ENCODE measurements at places on chromosomes 12 and 14.

- no peak for DNase-seq
These were observed 316.8 kb downstream of the BCL11B start for GRCh38 chr14:98955036-98955740.

DNA sequence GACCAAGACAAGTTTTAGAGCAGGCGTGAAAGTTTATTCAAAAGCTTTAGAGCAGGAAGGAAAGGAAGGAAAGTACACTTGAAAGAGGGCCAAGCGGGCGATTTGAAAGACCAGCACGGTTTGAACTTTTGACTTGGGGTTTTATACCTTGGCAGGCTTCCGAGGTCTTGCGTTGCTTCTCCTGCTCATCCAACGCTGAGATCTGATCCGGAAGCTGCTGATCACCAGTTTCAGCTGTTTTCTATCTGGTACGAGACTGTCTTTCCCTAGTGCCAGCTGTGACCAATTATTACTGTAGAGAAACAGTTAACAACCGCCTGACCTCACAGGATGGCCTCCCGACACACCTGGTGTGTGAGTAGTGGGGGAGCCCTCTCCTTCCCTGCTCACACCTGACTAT, 20.6 kb upstream of the SNRPF start:
- DNase-seq = no peak

- no peak for DNase-seq
These were observed 4.5 kb downstream of the FICD start for GRCh38 chr12:108519558-108519957.

DNA sequence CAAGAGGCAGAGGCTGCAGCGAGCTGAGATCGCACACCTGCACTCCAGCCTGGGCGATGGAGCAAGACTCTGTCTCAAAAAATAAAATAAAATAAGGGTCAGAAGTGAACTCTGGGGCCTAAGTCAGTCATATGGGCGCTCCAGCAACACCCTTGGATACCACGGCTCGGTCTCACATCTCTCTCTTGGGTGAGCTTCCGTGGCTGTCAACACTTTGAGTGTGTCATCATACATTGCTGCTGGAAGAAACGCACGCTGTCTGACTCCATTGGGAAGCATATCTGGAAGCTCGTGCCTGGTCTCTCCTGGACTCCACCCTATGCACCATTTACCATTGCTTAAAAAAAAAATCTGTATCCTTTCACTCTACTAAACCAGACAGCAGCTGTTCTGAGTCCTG, 20.2 kb downstream of the GLRX5 start:
- DNase-seq = no peak

DNA sequence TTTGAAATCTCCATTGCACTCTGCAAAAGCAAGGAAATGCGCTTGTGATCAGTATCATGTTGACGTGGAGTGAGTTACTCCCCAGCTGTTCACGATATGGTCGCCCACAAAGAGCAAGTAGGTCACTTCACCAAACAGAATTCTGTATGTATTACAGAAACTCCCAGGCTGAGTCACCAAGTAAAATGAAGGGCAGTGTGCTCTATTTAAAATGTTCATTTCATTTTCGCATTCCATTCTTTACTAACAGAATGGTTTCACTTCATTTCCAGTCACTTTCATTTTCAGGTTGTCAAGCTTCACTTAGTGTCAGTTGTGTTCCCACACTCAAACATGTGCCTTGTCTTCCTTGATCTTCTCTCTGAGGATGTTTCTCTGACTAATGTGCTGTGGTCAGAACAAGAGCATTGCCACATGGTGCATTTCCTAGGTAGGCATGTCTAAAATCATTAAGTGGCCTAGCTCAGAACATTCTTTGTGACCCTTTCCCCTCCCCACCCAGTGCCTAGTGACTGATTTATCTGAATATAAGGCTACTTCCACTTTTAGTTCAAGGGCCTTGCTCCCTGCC, 391.2 kb downstream of the RAD51B start:
- peak; percentile 82 for DNase-seq

DNA sequence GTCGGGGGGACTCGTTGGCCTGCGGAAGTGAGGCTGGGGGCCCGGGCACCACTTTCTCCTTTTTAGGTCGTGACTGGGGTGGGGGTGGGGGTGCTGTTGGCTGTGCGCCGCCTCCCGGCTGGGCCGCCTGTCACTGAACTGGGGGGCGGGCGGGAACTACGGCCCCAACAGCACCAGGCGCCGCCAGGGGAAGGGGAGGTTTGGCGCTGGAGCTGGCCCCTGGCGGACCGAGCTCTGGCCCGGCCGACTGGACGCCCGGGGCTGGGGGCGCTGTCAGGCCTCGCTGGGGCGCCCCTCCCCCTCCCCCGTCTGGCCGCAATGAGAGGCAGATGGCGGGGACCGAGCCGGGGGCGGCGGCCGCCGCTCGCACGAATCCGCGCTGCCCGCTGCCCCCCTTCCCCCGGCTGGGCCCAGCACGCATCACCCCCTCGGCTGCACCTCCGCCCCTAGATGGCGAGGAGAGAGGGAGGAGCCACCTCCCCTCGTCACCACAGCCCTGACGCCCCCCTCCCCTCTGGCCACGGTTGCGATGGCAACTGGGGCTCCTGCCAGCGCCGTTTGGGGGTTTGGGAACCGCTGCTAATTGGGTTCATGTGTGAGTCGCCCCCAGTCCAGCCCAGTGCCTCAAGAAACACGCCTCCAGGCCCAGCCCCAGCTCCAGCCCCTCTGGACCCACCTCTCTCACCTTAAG, 723 bp downstream of the NFATC4 start:
- peak; percentile 95 for DNase-seq

DNA sequence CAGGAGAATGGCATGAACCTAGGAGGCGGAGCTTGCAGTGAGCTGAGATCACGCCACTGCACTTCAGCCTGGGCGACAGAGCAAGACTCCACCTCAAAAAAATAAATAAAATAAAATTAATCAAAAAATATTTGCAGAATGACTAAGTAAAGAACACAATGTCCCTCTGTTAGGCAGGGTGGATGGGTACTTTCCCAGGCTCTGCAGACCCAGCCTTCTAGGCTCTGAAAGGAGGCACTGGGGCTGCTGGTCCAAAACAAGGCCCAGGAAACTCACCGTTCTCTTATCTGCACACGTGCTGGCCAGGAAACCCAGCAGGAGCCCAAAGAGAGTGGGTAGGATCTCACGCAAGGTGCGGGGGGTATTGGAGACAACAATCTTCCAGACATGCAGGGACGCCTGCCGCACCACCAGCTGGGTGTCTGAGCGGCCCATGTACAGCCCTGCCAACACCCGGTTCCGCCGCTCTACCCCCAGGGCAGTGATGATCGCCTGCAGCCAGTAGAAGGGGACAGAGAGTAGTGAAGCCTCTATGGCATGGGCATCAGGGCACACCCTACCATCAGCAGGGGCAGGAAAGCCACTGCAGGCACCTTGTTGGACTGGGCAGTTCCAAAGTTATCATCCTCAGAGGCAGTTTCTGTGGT, 25.8 kb upstream of the RAB35 start:
- DNase-seq = peak; percentile 58

DNA sequence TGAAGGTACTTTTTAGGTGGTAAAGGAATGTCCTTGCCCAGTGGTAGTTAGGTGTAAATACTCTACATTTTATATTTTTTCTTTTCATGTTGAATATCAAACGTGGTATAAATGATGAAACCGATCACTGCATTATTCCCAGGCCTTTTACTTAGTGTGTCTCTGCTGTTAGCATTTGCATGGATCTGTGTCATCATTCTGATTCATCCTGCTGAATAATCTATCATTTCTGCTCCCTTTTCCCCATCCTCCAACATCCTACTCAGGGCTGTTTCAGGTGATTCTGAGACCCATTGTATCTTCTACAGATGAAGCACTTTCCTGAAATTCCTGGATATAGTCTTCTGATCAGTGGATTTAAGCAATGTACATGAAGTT, 61.0 kb upstream of the PTHLH start:
- no peak for DNase-seq

DNA sequence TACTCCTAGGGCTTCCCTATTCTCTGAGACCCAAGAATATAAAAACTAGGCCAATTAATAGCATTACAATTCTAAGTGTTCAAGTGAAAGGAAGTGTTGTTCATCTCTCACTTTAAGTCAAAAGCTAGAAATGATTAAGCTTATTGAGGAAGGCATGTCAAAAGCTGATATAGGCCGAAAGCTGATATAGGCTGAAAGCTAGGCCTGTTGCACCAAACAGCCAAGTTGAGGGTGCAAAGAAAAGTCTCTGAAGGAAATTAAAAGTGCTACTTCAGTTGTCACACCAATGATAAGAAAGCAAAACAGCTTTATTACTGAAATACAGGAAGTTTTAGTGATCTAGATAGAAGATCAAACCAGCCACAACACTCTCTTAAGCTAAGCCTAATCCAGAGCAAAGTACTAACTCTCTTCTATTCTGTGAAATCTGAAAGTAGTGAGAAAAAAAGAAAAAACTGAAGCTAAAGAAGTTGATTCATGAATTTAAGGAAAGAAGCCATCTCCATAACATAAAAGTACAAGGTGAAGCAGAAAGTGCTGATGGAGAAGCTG, 68.9 kb downstream of the SLC6A15 start:
- DNase-seq = no peak

GRCh38 chr12:57807285-57807684, 11.2 kb downstream of the AVIL start:
- no peak for DNase-seq

GRCh38 chr12:66403746-66404145, 101.5 kb downstream of the HELB start:
- DNase-seq = no peak

- DNase-seq = no peak
These were observed 13.4 kb downstream of the ATXN2 start for GRCh38 chr12:111585690-111586089.

DNA sequence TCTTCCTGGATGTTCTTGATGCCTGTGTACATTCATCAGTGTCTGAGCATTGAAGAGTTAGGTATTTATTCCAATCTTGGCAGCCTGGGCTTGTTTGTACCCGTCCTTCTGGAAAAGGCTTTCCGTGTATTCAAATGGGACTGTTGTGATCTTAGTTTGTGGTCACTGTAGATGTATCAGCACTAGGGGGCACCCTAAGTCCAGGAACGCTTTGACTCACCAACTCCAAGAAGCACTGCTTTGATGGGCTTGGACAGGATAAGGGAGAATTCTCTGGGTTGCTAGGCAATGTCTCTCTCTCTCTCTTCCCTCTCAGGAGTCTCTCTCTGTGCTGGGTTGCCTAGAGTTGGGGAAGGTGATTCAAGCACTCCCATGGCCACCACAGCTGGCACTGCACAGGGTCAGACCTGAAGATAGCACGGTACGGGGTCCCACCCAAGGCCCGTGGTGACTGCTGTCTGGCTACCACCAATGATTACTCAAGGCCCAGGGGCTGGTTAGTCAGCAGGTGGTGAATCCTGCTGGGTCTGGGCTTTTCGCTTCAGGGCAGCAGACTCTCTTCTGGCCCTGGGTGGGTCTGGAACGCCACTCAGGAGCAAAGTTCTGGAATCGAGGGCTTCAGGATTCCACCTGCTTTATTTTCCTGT, 211.1 kb upstream of the RGS6 start:
- DNase-seq = peak; percentile 88

DNA sequence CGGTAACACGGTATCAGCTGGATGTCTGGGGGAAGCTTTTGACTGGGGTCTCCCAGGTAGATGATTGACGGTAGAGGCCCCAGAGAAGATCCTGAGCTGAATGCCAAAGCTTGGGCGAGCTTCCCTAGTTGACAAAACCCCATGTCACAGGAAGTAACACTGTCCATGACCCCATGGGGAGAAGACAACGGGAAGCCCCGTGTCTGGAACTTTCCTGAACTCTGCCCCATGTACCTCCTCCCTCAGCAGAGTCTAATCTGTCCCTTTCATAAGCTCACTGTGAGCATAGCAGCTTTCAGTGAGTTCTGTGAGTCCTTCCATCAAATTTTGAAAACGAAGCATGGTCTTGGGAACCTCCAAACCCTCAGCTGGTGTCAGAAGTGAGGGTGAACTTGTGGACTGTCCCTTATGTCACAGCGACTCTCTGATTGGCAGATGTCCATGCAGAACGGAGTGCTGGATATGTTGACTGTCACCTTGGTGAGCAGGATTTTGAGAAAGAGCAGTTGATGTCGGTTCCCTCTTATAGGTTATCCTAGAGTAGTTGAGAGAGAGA, 29.7 kb upstream of the BEGAIN start:
- DNase-seq = peak; percentile 32

DNA sequence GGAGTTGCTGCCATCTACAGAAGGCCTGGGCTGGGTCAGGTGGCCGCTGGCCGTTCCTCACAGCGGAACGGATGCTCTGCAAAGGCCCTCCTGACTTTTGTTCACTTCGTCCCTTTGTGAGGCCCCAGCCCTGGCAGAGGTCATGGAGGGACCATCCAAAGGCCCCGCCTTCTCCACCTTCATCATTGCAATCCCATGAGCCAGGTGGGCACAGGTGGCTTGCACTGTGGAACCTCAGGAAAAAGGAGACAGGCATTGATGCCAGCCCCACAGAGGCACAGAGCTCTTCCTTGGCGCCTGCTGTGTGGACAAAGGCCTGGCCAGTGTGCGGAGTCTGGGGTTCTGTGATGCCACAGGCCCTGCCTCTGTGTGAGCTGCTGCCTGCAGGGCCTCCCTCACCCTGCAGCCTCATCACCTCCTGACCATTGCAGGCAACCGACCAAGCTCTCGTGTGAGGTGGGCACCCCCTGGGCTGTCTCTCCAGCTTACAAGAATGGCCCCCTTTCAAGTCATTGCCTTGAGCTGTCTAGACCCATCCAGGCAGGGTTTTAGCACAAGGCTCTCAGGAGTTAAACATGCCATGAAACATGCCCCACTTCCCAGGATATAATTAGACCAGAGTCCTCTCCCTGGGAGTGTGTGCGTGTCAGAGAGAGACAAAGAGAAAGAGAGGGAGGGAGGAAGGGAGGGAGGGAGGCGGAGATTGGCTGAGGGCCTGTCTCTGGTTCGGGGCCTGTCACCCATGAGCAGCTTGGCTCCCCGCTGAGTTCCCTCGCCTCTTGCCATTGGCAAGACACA, 19.3 kb downstream of the NFKBIA start:
- peak; percentile 87 for DNase-seq

Measured in osteoblast (primary cell).